NB4 (cell line): ENCODE measurements at places on chromosomes 4 and X.

DNA sequence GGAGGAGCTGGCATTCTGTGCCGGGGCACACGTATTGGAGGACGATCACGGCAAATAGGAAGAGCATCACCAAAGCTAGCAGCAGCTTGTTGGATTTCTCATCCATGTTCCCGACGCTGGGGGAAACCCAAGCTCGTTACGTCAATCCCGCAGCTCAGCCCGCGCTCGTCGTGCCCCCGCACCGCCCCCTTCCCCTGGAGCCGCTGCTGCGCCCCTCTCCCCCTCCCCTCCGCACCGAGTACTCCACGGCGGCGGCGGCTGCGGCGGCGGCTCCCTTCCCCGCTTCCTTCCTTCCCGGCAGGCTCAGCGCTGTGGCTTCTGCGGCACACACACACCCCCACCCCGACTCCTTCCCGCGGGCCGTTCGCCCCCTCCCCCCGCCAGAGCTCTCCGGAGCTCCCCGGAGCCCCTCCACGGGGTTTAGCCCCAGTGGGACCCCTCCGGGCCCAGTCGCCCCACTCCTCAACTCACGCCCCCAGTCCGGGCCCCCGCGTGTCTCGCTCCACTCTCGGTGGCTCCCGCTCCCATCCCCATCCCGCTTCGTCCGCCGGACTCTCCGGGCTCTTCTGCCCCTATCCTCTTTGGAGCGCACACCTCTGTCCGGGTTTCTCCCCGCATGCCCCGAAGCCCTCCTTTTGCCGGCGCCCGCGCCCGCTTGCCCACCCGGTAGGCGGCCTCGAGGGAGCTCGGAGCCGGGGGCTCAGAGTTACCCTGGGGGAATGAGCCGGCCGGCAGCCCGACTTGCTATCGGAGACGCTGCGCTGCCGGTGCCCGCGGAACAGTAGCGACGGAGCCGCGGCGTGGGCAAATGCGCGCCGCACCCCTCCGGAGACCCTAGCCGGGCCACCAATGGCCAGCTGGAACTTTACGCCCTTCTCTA lies 978 bp downstream of the HS6ST2 start:
- no peak for DNase-seq

- DNase-seq = no peak
Observed at GRCh38 chrX:8851231-8851886, 50.2 kb upstream of the FAM9A start.

DNA sequence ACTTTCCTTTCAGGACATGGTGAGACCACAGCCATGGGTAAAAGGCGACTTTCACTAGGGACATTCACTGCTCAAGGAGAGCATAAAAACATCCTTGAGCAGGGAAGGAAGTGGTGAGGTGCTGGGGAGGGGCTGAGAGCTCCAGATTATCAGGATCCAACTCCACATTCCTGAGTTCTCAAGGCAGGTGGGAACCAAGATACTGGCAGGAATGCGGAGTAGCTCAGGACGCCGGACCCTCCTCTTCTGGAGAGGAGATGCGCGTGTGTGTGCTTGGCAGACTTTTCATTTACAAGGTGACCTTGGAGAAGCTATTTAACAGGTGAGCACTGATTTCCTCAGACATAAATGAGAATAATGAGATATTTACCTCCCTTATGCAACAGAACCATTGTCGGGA lies 41.3 kb upstream of the TXK start:
- DNase-seq = no peak

DNA sequence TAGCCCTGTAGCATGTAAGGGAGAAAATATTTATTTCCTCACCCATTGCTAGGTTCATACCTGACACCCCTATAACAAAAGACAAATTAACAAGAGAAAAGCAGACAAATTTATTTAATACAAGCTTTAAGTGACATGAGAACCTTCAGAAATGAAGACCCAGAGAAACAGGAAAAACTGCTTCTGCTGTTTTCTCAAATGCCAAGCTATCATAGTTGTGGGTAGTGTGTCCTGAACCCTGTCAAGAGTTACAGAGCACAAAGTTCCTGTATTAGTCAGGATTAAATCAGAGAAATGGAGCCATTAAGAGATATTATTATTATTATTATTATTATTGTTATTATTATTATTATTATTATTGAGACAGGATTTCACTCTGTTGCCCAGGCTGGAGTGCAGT lies 17.5 kb downstream of the CCDC160 start:
- no peak for DNase-seq

- DNase-seq = no peak
Observed at GRCh38 chr4:99002279-99002678, 6.8 kb downstream of the METAP1 start.

DNA sequence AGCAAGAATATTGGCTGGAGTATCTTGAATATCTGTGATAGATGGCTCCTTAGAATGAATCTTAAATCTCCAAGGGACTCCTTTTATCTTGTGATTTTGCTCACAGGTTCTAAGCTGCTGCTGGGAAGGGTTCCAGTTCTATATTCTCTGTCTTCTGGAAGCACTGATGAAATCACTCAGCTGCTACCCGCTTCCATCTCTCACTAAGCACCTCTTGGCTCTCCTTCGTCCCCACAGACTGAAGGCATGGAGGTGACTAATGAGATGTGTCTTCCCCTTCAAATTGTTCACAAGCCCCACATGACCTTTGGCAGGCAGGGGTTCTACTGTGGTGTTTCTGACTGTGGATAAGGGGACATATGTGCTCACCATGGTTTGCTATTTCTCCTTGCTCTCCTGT lies 75.9 kb downstream of the C4orf51 start:
- no peak for DNase-seq

DNA sequence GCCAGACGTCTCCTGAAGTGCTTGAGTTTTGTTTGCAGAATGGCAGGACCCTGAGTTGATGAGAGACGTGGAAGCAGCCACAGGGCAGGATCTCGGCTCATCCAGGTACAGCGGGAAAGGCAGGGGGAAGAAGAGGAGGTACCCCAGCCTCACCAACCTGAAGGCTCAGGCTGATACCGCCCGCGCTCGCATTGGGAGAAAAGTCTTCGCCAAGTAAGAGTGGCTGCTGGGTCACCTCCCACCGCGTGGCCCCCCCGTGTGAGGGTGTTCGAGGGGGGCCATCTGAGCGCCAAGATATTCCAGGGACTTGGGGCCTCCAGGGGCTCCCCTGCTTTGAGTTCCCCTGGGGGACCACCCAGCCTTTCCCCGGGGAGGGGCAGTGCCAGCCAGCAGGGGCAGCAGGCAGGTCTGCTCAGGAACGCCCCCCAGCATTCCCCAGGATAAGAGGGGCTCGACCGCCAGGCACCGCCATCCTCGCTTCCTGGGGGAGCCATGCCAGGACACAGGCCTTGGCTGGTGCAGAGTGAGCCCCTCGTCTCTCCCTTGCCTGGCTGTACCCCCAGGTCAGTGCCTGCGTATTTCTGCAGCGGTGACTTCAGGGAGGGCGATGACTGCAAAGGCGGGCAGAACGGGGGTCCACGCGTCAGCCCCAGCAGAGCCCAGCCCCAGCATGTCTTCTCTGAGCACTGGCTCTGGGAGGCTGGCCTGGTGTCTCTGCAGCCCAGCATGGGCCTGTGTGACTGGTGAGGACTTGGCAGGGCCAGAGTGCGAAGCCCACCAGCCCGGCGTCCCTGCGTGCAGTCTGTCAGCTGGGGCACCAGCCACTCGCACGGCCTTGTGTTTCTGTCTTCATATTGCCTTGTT lies 22.3 kb downstream of the NKX1-1 start:
- no peak for DNase-seq

DNA sequence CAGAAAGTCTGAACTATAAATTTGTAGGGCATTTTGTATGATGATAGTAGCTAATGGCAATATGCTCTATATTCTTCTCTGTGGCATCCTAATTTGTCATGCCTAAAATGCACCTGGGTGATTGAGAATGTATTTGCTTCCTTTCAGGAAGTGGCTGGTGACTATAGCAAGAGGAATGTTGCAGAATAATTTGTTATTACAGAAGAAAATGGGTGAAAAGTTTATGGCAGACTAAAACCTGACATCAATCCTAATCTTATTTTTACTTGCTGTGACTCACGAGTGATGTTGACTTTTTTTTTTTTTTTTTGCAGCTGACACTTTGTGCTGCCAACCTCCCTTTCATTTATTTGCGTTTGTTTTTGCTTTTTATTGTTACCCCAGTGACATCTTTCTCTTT lies 141.1 kb downstream of the MSL3 start:
- no peak for DNase-seq

DNA sequence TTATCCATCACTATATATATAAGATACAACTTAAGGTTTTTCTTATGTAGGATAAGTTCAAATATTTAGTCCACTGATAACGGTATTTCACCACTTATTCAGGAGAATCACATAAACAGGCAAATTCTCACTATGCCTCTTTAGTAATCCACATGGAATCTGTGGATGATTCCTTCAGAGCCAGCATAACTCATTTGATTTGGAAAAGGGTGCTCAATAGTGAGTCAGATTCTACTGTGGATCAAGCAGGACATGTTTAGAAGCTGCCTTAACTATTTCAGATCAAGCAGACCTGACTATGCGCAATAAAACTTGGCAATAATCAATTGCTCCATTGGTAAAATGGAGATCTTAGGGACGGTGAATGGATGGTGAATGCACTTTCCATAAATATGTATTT lies 184.1 kb downstream of the CBR4 start:
- DNase-seq = no peak

DNA sequence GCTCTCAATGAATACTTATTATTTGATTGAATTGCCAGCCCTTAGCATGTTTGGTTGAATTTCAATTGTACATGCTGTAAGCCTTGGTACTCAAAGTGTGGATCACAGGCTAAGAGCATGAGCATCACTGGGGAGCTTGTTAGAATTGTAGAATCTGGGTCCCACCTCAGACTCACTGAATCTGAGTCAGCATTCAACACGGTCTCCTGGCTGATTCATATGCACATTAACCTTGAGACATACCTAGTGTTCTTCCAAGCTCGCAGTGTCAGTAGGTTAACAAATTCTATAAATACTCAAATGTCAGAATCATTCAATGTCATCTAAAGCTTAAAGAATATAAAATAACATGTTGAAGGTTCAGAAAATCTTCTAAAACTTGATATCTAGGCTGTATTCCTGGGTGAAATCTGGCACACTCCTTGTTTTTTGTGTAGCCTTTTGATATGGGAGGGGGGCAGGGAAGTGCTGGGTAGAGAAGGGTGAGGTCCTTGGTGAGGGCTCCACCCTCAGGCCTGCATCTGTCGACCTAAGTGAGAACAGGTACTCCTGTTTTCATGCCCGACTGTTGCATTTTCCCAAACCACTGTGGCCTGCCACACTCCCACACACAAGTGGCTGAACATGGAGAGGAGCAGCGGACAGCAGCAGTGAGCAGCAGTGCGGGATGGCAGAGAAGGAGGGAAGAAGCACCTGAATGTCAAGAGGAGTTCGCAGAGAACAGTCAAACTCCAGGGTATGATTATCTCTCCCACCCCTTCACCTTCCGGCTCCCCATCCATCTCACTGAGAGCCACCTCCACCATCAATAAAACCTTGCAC lies 529.6 kb upstream of the IGFBP7 start:
- no peak for DNase-seq

DNA sequence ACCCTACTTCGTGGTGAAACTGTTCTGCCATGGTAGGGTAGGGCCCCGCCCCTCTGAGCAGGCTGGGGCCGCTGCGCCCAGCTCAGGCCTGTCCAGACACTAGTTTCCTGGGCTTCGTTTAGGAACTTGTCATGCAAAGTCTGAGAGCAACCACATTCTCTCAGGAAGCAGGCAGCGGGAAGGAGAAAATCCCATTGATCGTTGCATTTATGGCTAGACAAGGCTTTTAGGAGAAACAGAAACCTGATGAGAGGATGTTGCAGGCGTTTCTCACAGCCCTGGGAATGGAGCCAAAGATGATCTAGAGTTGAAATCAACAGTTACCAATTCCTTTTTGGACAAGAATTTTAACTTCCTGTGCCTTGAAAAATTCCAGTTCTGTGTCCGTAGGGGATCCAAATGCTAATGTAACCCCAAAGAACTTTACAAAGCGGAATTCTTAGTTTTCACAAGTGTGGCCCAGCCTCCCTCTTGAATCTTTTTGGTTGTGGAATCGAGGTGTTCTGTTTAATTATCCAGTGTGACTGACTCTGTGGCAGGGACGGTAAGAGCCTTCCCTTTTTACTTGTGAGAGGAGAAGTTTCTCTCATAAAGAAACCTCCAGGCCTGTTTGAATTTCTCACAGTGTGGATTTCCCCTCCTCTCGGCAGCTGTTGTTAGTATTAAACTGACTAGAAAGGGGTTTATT lies 4.5 kb upstream of the CXCL9 start:
- no peak for DNase-seq

- DNase-seq = no peak
Observed at GRCh38 chr4:138614398-138615142, 372.4 kb upstream of the SLC7A11 start.

GRCh38 chr4:5724377-5724776 lies 13.4 kb downstream of the EVC start:
- no peak for DNase-seq

- no peak for DNase-seq
Observed at GRCh38 chr4:186820391-186820891, 96.8 kb upstream of the FAT1 start.

DNA sequence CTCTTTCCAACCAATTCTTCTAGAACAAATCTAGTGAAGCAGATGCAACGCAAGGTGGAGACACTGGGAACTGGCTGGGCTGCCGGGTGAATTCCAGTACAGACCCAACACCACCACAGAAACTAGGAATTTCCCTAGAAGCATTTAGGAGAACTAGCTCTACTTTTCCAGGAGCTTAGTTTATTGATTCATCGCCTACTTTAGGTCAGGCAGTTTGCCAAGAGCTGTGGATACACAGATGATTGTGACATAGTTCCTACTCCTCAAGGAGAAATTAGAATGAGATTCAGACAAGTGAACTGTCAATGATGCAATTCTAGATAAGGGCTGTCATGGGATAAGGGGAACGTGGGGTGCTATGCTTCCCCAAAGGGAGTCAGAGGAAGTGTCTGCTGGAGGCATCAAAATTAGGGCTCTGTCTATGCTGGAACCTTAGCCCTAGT lies 350.0 kb downstream of the CAMK2D start:
- no peak for DNase-seq

DNA sequence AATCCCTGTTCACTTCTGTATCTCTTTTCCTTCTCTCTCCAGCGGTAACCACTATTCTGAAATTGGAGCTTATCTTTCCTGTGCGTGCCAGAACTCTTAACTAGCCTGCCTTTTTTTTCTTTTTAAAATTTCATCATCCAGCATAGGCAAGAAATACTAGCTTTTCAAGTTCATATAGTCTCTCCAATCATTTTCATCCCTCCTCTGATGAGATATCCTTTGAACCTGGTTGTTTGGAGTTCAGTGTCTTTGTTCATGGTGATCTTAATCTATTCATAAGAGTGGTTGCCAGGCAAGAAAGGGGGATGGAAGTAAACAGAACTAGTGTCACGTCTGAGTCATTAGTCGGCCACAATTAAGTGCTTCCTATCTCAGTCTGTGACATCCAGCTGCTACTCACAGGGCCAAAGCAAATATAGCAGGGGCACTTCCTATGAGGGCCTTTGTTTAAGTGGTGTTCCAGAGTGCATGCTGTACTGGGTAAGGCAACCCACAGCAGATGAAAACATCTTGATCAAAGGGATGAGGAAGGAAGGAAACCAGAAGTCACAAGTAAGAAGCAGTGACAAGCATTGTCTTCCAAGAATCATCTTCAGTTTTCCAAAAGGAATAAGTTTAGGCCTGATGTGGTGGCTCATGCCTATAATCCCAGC lies 56.4 kb upstream of the XIAP start:
- peak; percentile 65 for DNase-seq
